ENCODE measurements at places on chromosomes 11 and 22.

GRCh38 chr11:85947431-85948272, 92.5 kb downstream of the CCDC83 start:
- DNase-seq, result peak; percentile 69

DNA sequence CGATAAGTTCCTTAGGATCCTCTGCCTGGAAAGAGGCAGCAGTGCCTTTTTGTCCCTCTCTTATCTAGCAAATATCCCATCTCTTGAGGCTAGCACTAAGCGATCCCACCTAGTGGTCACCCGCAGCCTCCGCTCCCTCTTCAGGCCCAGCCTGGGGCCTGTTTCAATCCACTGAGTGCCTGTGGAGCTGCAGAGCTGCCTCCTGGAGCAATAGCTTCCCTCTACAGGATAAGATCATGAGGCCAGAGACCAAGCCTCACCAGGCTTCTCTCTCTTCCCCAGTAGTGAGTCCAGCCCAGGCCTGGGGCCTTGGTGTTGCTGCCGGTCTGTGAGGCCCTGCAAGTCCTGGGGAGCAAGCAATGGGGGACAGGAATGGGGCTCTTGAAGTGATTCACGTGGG, 65.8 kb downstream of the SLC22A12 start:
- DNase-seq, result no peak

DNA sequence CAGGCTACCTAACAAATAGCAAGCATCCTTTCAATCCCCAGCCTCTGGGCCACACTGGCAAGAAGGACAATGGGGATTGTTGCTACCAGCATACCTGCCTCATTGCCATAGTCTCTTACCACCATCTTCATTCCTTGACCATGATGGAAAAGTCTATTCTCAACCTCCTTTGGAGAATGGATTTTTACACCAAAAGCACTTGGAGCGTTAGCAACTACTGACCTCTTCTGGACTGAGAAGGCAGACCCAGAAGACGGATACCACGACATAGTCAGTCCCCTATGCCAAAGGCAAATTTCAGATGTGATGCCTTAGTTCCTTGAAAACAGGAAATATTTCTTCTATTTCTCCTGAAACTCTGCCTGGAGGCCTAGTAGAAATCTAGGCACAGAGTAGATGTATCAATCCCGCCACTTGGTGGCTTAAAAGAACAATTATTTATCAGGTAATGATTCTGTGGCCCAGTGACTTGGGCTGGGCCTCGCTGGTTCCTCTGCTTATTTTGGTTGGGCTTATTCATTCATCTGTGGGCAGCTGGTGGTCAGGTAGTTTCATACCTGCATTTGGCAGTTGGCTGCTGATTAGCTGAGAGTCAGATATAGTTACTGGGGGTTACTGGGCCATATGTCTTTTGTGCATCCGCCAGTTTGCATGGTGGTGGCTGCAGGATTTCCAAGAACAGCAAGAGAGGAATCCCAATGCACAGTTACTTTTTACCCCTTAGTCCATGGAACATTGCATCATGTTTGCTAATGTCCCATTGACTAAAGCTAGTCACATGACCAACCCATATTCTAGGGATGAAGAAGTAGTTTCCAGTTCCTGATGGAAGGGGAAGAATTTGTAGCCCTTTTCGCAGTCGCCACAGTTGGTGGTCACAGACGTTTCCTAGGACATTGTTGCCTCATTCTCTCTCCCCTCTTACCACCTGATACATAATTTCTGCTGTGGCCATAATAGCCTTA, 75.2 kb downstream of the DHCR7 start:
- peak; percentile 51 for DNase-seq

DNA sequence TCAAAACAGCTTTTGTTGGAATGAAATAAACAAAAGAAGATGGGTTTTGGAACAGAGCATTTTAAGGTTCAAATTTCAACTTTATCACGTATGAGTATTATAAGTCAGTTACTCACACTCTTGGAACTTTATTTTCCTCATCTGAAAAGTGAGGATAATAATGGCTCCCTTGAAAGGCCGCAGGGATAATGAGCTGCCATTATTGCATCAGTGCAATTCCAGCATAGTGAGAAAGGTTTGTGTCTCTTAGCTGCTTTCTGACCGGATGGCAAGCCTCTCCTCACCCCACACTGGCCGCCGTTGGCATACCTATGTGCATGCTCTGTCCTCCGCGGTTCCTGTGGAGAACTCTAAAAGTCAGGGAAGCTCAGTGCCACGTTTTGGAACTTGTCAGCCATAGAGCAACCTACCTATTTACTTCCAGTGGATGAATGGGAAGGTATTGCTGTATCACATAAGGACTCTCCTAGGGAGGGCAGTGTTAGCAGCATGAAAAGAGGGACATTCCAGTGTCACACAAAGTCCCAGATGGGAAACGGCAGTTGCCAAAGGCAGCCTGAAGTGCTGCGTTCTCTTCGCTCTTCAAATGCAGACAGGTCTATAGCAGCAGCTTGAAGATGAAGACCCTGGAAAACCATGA, 368.9 kb downstream of the NTM start:
- no peak for DNase-seq

- DNase-seq, result no peak
These were observed 1313.1 kb downstream of the JRKL start for GRCh38 chr11:97702951-97703350.

- DNase-seq, result peak; percentile 44
These were observed 1068.8 kb downstream of the DLG2 start for GRCh38 chr11:84558085-84558905.

GRCh38 chr11:57134284-57134683, 47.5 kb upstream of the LRRC55 start:
- no peak for DNase-seq

DNA sequence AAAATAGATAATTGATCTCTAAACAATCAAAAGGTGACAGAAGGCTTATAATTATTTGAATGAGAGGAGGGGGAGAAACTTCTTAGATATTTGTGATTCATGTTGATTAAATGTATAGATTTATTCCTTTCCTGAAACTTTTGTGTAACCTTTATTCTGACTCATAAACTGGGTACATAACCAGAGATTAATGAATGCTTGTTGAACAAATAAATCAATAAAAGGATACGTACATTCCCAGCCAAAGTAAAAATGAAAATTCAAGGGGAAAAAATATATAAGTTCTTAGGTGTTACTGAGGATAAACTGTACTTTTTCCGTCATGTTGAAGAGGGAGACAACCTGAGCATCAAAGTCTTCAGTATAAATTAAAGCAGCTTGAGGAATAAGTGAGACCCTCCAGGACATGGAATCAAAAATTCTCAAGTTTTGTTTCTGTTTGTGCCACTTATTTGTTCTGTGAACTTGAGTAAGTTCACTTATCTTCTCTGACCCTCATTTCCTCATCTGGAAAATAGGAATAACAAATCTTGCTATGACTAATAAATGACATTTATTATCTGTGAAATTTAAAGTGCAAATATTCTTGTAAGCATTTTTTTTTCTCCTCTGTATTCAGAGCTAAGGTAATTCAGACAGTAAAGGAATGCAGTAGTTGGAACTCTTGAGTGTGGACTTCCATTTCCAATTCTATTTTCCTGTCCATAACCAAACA, 195.4 kb downstream of the METTL15 start:
- no peak for DNase-seq

- DNase-seq, result no peak
These were observed 406.0 kb downstream of the MIAT start for GRCh38 chr22:27063406-27063805.

GRCh38 chr22:48838846-48839730, 988.6 kb downstream of the BRD1 start:
- no peak for DNase-seq

DNA sequence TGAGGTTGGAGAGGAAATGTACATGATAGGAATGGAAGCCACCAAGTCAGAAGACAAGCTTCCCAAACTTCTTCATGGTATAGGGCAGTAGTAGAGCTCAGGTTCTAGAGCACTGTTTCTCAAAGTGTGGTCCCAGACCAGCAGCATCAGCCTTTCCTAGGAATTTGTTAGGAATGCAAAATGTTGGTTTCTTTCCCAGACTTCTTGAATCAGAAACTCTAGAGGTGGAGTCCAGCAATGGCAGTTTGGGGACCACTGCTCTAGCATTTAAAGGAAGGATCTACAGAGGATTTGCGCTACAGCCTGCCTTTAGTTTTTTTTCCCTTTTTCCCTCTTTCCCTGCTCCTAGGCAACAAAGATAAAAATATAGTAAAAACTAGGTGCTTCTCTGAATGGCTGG, 17.0 kb upstream of the MMP12 start:
- no peak for DNase-seq

- DNase-seq, result peak; percentile 35
These were observed 67.7 kb downstream of the APOL5 start for GRCh38 chr22:35785181-35785923.

GRCh38 chr11:93845181-93846092, 5.0 kb downstream of the VSTM5 start:
- no peak for DNase-seq

DNA sequence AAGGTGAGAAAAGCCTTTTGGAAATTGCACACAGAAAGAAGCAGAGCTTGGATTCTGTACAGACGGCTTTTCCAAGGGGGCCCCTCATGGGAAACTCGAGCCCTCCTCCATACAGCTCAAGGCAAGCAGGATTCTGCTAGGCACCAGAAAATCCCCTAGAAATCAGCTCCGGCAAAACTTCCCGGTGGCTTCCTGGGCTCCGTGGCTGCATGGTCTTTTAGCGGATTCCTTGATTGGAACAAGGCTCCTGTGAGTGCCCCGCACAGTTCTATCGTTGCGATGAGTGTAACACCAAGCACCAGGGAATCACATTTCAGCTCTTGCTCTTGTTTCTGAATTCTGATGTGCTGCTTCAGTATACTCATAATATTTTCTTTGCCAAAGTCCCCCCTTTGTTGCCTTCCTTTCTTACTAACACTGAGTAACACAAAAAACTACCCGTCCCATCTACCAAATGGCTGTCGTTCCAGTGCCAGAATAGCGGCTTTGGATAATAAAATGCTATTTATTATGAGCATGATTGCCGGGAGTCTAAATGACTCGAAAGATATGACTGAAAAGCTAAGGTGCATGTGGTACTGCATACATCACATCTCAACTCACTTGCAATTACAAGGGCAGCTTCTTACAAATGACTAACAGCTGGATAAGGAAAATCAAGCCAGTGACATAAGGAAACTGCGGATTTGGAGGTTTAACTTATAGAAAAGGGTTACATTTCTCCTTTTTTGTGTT, 494.1 kb downstream of the DLG2 start:
- no peak for DNase-seq

DNA sequence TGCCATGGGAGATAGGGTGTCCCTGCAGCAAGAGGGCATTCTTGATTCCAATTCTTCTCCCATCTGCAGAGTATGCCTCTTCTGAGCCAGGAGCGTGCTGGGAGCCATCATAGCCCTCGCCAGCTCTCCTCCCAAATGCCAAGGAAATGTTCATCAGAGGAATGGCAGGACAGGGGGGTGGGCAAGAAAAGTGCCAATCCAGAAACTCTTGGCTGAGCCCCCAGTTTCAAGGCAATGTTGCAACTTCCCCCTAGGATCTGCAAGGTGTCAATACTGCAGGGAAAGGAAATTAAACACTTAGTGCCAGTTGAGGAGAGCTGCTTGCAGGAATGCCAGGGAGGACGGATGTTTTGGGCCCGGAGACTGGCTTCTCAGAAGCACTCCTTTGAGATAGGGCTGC, 94.8 kb upstream of the PRDM11 start:
- DNase-seq, result no peak

- no peak for DNase-seq
These were observed 17.2 kb upstream of the UVRAG start for GRCh38 chr11:75797792-75798191.

DNA sequence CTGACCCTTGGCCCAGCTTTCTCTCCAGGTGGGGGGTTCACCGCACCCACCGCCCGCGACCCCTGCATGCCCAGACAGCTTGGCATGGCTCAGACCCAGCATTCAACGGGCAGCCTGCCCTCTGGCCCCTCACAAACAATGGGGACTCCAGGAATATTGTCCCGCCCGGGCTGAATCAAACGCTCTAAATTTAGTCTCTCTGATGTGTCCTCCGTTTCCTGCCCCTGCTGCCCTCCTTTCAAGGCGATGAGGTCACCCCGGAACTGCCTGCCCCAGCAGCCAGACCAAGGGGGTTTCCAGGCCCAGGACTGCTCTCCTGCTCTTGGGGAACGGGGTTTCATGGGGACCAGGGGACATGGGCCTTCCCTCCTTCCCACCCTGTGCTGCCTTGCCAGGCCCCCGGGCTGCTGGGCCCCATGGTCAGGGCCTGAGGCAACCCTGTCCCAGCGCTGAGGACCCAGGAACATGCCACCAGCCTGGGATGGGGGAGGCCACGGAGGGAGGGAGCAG, 10.1 kb upstream of the PDGFB start:
- peak; percentile 86 for DNase-seq

DNA sequence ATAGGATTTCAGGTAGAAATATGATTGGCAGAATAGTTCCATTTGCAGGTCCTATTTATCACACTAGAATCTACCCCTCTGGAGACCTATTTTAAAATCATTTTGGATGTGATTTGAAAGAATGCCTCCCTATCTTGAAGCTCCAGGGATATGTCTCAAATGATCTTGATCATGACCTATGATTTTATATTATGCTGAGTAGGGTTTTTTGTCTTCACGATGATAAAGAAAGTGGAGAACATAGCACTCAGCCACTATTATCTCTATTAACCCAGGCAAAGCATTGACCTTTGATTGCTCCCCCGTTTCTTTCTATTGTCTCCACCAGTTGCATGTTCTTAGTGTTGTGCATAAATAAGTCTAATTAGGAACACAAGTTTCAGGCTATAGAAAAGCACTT, 307.9 kb downstream of the BLID start:
- no peak for DNase-seq

DNA sequence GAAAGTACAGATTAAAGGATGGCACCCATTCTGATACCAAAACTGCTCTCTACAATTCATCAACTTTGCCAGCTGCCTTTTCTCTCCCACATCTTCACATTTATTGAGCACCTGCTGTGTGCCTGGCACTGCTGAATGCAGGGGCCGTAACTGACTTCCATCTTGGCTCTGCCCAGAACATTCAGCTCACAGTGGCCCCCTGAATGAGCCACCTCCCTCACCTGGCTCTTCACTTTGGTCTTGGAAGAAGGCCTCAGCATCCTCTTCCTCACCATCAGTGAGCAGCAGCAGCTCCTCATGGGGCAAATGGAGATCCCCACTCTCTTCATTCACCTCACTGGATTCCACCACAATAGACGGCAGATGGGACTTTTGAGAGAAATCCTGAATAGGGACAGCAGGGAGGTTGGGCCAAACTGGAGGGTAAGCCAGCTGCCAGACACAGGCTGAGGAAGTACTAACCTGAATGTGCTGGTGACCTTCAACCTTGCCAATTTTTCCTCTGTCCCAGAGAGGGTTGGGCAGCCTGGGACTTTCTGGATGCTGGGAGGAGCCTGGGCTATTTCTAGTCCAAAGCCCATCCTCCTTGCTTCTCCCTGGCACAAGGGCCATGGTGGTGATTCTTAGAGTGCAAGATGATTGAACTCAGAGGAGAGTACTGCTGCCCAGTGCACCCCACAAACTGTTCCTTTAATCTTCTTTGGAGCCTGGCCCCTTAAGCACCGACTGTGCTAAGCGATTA, 1.9 kb upstream of the UQCC3 start:
- no peak for DNase-seq

GRCh38 chr11:15473954-15474837, 359.5 kb downstream of the INSC start:
- DNase-seq, result no peak

Data from myocyte (in vitro differentiated cells).